ENCODE measurements at places on chromosomes 1 and 21.

DNA sequence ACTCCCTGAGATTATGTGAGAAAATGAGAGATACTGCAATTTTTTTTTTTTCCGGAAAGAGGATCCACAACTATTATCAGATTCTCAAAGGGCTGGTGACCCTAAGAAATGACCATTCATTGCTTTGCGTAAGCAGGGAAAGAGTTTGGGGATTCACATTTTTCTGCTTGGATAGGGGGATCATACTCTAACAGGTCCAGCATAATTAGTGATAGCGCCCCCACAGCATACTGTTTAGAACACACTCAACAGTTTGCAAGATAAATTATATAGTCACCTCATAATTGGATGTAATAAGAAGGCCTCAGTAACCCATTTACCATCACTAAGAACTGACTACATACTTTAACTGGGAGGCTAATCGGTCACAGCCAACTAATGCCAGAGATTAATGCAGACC lies 1.9 kb downstream of the CCT3 start:
- no peak for DNase-seq

- DNase-seq = peak; percentile 76
Measured at GRCh38 chr1:23809751-23810171, 9.2 kb upstream of the GALE start.

DNA sequence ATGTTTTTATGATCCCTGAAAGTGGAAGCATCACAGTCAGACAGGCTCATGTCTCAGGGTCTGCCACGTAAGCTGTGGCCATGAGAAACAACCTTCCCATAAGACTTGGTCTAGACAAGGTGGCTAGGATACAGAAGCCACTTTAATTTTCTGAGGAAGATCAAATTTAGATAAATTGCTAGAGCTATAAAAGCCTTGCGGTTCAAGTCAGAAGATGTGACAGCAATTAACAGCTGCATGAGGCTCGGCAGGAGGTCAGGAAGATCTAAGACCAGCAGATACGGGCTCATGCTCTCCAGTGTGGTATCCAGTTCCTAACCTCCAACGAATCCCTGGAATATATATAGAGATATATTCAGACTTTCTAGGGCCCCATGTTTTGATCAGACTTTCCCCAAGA lies 577.1 kb downstream of the PLPP3 start:
- no peak for DNase-seq

DNA sequence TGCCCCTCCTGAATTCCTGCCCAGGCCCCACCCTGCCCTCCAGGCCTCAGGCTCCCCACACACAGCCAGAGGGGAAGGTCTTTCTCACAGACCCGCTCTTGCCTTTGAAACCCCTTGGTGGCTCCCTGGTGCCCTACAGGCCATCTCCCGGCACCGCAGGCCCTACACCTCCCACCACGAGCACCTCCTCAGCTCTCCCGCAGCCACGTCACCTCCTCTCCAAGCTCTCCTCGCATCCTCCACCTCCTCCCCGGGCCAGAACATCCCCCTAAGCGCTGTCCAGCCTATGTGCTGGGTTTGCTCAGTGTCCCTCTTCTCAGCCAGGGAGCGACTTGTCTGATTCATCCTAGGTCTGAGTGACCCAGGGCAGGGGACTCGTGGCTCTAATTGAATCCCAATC lies 66.4 kb downstream of the DMRTB1 start:
- DNase-seq = no peak

DNA sequence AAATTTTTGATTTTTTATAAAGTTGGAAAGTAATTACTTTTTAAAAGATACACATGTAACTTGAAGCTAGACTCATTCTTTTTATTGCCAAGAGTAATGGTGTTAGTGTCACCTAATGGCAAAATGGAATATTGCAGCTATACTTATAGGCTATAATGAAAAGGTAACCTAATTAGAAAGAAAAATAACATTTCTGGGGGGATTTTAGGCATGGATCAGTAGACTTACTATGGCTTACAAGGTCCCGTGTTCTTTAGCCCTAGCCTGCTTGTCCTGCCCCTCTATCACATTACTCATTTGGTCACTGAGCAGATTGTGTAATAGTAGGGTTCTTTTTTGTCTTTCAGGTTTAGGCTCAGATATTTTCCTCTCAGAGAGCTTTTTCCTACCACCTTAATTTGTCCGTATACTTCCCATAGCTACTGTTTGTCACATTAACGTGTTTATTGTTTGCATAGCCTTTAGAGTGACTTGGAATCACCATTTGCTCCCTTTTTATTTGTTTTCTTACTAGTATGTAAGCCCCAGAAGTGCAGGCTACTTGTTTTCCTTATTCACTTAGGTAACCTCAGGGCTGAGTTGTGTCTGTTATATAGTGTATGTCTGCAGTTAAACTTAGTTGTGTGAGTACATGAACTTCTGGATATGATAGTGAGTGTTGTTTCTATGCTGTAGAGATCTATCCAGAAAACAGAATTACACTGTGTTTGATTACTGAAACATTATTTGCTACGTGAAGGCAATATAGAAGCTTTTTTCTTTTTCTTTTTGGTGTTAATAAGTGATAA lies 58.7 kb downstream of the RABGAP1L start:
- DNase-seq = no peak

GRCh38 chr21:37372951-37373350 lies 6.4 kb downstream of the DYRK1A start:
- no peak for DNase-seq

- no peak for DNase-seq
Measured at GRCh38 chr1:245052258-245052657, 102.5 kb upstream of the KIF26B start.

DNA sequence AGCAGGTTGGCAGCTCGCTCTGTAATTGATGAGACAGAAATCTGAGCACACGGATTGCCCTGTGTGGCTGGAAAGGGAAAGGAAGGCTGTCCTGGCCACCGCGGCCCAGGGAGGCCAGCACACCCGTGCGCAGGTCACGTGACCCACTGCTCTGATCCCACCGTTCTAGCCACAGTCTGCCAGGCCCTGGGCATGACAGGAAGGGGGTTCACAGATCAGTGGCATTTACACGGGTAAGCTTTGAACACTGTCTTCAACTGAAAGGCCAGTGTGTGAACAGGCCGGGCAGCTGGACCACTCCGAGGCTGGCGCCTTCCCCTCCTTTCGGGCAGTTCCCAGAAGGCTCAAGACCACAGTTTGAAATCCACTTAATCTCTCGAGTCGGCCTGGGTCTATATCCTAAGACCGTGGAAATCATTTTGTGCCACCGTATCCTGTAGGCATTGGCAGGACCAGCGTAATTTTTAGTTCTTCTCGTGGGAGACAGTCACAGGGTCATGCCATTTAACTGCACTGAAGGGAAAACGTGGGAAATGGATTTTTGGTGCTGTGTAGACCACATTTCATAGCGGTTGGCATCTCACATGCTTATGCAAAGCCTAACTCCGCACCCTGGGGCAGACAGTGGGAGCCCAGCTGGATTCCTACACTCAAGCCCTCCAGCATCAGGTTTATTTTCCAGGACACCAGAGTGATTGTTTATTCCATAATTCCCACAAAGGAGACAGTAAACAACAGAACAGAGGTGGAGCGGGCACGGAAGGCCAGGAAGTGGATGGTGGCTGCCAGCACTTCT lies 3.1 kb upstream of the ADARB1 start:
- DNase-seq = no peak

- no peak for DNase-seq
Measured at GRCh38 chr21:45064618-45065399, 9.6 kb upstream of the ADARB1 start.

- no peak for DNase-seq
Measured at GRCh38 chr1:26181586-26182382, 4.5 kb downstream of the CNKSR1 start.

- DNase-seq = no peak
Measured at GRCh38 chr1:26686795-26687194, 9.0 kb upstream of the ARID1A start.

- DNase-seq = no peak
Measured at GRCh38 chr1:180522213-180522515, 19.8 kb upstream of the ACBD6 start.

GRCh38 chr1:243628476-243628907 lies 221.6 kb downstream of the AKT3 start:
- no peak for DNase-seq

- no peak for DNase-seq
Measured at GRCh38 chr1:230548357-230548756, 93.9 kb upstream of the COG2 start.

- DNase-seq = no peak
Measured at GRCh38 chr1:73104749-73105148, 822.4 kb upstream of the NEGR1 start.

DNA sequence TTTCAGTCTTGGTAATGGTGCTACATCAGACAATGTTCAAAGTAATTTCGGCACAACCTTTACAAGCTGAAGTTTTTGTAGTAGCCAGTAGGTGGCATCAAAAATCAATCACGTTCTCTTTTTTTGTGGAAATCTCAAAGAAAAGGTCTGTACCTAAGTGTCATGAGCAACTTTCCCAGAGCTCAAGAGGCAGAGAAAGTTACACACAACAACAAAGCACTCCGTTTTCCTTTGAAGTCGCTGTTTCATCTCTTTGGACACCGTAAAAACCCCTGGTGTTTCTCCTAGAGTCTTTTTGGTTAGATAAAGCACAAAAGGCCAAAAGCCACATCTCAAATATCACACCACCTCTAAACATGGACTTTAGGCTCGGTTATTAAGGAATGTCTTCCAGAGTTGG lies 131.6 kb downstream of the LHX8 start:
- DNase-seq = no peak

DNA sequence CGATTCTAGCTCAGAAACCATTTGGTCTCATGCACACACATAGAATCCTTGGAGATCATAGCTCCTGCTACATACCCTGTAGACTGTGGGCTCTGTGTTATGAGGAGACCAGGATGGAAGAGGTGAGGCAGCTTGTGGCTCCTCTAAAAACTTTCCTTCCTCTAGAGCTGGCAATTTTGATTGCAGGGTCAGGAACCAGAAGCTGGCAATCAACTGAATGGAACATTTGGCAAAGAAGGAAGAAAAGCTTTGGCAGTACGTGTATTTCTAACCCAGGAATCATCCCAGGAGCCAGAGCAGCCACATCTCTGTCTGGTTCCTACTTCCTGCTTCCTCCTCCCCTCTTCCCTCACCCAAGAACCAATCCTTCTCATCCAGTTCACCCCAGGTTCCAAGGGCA lies 15.7 kb downstream of the PIK3C2B start:
- no peak for DNase-seq

- no peak for DNase-seq
Measured at GRCh38 chr1:216815260-216816131, 92.3 kb upstream of the ESRRG start.

GRCh38 chr1:31683997-31684396 lies 19.8 kb downstream of the COL16A1 start:
- DNase-seq = no peak

DNA sequence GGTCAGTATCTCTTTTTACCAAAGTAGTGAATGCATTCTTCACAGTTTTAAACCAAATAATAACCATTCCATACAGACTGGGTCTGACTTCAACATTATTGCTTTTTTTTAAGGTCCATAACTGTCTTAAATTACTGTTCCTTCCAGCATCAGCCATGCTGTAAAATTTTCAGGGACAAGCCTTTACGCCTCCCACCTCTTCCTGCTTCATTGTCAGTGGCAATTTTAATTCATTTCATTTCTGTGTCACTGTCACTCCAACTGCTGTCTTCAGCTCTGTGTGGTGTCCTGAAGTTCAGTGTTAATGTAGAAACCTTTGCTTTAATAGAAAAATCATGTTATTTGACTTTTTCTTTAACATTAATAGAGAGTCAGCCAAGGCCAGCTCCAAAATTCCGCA lies 365.6 kb upstream of the PTBP2 start:
- DNase-seq = no peak

GRCh38 chr1:75643460-75643859 lies 32.5 kb upstream of the SLC44A5 start:
- no peak for DNase-seq

GRCh38 chr1:16032388-16033102 lies 10.7 kb downstream of the CLCNKA start:
- peak; percentile 96 for DNase-seq

GRCh38 chr1:77709727-77710126 lies 27.3 kb upstream of the ZZZ3 start:
- no peak for DNase-seq

- DNase-seq = no peak
Measured at GRCh38 chr1:176925223-176925622, 239.3 kb downstream of the ASTN1 start.

All from ecto neural progenitor cell (in vitro differentiated cells).